ENCODE measurements at places on chromosomes 1 and 21.
A peak's percentile ranks its signal among the peaks of the same experiment; 100 is the strongest.

DNA sequence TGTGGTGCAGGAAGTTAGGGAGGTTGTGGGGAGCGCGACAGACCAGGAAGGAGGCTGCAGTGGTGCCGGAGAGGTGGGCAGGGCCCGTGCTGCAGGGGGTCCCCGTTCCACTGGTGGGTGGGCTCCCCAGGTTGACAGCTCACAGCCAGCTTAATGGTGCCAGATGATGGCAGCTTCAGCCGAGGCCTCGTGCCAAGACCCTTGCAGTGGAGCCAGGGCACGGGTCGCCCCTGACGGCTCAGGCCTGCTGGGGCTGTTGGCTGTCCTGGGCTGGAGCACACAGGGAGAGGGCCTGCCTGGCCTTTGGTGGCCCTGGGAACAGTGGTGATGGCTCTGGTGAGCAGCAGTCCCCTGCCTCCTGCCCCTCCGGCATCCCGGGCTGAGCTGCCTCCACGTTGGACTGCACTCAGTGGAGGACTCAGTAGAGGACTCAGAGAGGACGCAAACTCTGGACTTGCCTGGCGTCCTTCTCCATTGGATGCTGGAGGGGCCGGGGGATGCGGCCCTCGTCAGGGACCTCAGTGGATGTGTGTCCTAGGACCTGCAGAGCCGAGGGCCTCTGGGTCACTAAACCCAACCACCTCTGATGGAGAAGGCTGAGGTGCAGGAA lies 46.8 kb upstream of the CCDC27 start:
- DNase-seq = no peak

GRCh38 chr1:231236208-231236591 lies 4.8 kb upstream of the GNPAT start:
- DNase-seq = no peak

DNA sequence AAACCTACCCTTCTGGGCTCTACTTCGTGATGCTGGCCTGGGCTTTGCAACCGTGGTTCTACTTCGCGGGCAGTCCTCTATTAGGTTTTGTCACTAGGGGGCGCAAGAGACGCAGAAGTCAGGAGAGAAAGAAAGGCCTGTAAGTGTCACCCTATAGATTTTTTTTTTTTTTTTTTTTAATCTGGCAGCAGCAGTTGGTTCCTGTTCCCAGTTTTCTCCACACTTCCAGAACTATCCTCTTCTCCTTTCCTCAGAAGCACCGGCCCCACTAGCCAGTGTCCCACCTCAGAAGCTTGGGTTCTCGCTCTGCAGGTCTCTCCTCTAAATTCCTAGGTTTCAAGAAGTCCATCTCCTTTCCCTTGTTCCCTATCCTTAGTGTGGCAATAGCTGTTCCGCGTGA lies 9.1 kb upstream of the LCE2D start:
- peak; percentile 71 for DNase-seq

- peak; percentile 27 for DNase-seq
These were observed 273.1 kb downstream of the DPYD start for GRCh38 chr1:97647776-97648175.

DNA sequence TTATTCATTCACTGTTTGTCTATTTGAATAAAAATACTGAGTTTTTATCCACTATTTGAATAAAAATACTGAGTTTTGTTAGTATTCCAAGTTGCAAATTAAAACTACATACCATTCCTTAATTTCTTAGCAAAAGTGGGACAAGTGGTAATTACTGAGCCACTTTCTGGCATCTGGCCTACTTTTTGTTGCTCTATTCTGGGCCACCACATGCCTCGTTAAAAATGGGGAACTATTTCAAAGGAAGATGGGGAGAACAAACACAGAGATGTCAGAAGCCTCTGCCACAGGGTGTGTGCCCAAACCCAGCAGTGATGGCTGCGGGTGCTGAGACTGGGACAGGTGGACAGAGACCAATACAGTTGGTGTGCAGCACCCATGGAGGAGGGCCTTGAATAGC lies 14.6 kb downstream of the PIGP start:
- no peak for DNase-seq

- DNase-seq = no peak
These were observed 331.4 kb downstream of the USP25 start for GRCh38 chr21:16061194-16061593.

DNA sequence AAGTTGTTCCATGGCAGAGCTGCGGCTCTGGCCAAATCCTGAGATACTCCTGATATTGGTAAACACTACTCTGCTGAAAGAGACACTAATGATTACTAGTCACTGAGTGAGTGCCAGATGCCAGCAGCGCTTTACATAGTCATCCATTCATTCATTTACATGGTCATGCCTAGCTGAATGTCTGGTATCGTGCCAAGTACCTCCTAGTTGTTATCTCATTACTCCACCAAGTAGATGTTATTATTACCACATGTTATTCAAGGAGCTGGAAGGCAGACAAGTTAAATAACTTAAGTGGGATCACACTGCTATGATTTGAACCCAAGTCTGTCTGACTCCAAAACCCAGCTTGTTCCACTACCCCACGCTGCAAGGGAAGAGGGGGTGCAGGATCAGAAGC lies 4.7 kb downstream of the OLFML2B start:
- DNase-seq = no peak

DNA sequence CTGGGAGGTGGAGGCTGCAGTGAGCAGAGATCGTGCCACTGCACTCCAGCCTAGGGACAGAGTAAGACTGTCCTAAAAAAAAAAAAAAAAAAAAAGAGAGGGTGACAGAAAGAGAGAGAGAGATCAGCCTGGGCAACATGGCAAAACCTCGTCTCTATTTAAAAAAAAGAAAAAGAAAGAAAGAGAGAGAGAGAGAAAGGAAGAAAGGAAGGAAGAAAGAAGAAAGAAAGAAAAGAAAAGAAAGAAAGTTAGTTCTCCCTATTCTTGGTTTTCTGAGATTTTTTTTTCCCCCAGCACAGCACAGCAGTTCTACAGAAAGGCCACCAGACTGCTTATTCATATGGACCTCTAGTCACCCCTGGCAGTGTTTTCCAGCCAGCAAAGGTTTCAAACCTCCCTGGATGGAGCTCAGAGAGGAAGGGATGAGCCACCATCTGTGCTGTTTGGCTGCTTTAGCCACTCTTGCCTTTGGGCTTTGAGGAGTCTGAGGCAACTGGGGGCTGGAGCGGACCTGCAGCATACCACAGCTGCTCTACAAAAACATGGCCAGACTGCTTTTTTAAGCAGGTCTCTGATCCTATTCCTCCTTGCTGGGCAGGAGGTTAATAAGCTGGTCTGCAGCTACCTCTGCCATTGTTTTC lies 10.6 kb downstream of the S100A6 start:
- DNase-seq = no peak

DNA sequence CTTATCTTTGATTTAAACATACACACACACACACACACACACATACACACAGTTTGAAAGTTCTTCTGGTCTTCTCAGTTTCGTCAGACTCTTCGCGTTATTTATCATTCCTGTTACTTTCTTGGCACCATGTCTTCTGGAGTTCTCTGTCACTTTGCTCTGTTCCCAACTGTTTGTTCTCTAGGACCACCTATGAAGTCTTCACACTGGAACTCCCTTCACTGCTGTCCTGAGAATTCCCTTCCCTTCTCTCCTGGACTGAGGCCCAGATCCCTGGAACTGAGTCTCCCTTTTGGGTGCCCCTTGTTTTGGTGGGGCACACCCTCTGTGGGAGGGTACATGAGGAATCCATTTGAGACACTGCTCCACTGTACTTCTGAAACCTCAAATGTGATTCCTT lies 30.5 kb downstream of the ALG14 start:
- DNase-seq = peak; percentile 15
